ENCODE measurements at places on chromosomes 4 and X. TPM values are rescaled to one million over a fixed set of nuclear protein-coding genes. Genes with fewer than 3 reads are reported as not detected.

GRCh38 chr4:40003986-40004385 is 26.3 kb upstream of the PDS5A start:
- DNase-seq: no peak

DNA sequence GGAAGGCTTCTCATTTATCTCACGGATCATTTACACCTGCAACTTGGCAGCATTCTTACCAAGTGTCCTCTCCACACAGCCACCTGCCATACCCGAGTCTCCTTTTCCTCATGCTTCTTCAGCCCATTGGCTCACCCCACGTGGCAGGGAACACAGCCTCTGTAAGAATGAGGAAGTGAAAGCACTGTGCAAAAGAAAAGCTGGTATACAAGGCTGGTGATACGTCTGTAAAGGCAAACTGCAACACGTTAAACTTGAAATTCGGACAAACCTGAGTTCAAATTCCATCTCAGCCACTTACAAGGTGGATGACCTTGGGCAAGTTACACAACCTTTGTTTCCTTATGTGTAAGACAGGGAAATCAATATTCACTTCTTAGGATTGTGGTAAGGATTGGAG is 164.0 kb upstream of the RASGEF1B start:
- peak; percentile 38 for DNase-seq

DNA sequence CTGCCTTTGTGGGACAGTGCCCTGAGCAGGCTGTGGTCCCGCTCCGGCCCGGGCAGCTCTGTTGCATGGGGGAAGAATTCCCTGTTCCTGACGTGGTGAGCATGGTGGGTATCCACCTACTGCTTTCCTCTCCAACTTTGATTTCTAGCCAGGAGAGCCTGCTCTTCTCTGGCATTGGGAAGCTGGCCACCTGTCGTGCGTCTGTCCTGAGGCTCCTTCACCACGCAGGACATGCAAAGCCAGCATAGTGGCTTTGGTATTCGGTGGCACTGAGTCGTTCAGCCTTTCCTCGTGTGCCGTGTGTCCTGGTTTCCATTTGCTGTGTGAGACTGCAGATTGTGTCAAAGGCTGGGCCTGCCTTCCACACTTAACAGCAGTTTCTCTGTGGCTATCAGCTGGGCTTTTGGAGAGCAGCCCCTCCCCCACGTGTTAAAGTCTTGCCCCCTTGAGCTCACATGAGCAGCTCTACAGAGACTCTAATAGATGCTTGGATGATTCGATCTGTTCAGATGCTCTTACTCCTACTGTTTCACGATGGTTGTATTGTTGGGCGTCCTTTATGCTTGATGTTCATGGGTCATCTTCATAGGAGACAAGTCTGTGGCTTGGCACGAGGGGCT is 46.3 kb upstream of the CLCN4 start:
- no peak for DNase-seq

DNA sequence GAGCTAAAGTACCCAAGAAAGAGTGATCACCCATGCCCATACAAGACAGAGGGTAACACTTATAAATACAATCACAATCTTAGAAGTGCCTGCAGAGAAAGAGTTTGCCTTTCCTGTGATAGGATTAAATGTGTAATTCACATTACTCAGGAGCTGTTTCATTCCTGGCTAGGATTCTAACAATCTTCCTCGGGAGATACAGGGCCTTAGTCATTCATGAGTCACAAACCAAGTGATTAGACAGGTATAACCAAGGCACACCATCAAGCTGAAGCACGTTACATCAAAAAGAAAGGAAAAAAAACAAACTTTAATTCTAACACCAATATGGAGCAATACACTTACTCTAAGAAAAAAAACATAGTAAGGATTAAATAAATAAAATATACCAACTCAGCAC is 14.9 kb downstream of the ABCG2 start:
- peak; percentile 54 for DNase-seq

DNA sequence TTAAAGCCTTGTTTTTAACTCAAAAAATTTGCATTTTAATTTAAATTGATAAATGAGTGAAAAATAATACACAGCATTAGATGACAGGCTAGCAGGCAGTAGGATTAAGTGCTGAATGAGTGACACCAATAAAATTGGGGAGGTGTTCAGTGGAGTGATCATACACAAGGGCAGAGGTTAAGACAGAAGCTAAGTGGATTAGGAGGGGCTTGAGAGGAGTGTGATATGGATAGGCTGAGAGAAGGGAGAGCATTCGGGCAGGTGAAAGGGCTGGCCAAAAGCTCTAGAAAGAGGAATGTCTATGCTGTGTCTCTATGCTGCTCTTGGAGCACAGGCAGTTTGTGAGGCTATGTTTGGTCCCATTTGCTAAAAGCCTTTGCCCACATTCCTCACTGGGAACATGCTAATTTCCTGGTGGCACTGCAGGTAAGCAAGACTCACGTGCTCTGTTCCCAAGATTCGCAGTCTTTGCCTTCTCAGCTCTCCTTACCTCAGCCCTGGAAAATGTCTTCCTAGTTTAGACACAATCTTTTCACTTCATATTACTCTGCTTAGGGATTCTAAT is 52.8 kb upstream of the CCSER1 start:
- no peak for DNase-seq

DNA sequence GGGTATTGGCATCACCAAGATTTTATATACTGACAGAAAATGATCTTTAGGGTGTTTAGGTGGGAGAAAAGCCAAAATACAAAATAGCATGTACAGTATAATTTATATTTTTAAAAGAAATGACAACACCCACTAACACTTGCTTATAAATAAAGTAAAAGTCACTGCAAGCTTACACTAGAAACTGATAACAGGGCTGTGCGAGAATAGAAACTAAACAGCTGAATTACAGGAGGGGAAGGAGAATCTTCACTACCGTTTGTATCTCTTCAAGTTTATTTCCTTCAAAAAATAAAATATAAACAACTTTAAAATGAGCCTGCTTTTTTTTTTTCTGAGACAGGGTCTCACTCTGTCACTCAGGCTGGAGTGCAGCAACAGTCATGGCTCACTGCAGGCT is 22.8 kb downstream of the GRSF1 start:
- no peak for DNase-seq

DNA sequence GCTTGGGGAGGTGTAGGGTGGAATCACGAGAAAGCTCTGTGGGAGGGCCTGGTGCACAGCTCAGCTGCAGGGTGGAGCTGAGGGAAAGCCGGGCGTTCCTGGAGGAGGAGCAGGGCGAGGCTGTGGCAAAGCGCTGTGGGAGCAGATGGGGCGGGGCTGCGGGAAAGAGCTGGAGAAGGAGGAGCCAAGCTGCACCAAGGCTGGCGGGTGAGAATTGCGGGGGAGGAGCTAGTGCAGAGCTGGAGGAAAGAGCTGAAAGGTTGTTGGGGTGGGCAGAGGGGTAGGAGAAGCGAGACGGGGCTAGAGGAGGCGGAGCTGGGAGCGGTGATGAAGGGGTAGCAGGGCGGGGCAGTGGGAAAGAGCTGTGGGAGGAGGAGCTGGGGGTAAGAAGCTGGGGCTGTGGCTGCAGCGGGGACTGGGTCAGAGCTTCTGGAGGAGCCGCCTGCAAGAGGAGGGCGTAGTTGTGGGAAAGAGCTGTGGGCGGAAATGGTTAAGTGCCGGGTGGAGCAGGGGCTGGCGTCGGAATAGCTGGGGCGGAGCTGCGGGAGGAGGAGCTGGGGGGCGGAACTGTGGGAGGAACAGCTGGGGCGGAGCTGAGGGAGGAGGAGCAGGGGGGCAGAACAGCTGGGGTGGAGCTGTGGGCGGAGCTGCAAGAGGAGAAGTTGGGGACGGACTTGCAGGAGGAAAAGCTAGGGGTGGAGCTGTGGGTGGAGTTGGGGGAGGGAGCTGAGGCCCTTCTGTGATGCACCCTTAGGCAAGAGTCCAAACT is 1.8 kb upstream of the EOLA2 start:
- DNase-seq: peak; percentile 94

DNA sequence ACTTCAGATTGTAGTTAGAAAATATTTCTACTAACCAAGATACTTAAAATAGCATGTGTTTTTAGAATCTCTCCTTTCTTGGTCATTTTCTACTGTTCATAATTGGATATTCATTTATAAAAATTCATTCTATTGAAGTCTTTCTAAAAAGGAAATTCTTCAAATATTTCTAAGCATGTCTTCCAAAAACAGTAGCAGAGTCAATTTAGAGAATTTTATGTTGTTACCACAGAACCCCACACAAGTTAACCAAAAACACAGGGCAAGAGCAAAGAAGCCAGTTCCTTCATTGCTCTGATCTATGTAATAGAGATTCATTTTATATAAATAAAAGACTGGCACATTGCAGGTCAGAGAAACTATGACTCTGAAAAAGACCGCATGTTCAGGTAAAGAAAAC is 345.1 kb upstream of the PITX2 start:
- no peak for DNase-seq

DNA sequence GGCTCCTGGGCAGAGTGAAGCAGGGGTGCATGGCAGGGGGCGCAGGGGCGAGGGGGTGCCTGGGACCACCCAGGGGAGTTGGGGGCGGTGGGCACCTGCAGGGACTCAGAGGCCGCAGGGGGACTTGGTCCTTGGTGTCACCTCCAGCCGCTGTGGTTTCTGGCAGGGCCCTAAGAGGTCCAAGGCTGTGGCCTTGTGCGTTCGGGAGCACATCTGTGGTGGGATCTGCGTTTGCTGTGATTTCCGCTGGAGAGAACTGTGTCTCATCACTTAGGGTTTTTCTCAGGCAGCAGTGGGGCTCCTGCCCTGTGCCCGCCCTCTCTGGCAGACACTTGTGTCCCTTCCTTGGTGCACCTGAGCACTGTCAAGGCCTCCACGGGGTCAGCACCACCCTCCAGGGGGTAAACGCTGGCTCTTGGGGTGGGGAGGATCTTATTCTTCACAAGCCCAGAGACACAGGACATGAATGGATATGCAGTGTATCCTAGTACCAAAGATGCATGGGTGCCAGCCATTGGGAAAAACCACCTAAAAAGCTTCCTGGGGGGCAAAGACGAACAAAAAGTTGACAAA is 66.5 kb downstream of the ACOX3 start:
- no peak for DNase-seq

JADE1 gene
- 26.8 TPM for total RNA-seq

RHOXF2B gene
- total RNA-seq: not detected

PPEF1 gene
- 0.36 TPM for total RNA-seq

CFAP47 gene
- total RNA-seq: 1.8 TPM

SGMS2 gene
- 68.9 TPM for total RNA-seq
